ENCODE measurements at places on chromosomes 5 and 9.
A peak's percentile ranks its signal among the peaks of the same experiment; 100 is the strongest.

DNA sequence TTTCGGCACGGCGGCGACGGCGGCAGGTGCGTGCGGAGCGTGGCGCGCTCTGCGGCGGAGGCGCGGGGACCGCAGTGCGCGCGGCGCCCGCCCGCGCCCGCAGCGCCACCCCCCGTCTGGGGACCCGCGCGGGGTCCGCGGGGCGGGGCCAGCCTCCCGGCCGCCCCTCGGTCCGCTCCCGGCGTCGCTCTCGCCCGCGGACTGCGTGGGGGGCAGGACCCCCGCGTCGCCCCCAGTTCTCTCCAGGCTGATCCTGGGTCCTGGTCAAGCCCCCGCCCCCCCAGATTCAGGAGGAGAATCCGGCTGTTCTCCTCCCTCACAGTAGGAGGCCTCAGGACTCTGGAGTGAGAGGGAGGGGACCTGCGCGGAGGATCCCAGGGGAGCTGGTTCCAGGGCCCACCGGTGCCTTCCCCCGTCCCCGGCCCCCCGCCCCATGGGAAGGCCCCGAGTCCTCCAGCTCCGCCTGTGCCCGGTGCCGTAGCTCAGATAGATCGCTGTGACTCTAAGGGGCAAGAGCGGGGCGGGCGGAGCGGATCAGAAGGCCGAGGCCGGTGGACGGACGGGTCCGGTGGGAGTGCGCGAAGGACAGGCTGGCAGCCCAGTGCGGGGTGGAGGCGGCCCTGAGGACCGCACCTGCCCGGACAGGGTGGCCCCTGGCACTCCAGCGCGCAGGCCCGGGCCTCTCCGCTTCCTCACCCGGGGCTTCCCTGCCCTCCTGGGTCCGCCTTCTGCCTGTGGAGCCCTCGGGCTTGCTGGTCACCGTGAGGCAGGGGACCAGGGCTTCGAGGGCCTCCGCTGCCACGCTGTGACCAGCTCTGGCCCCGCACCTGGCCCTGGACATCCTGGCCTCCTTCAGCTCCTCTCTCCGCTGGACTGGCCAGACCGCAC is at the start of gene RNF208:
Gene RNF208, minus strand, starts transcription at position 51 of the 888 bp plus-strand sequence. CDS start 1,028 bp downstream, outside the sequence.
- DNase-seq: no peak

- peak; percentile 40 for DNase-seq
Observed at GRCh38 chr5:96065685-96066385, 104.2 kb upstream of the ELL2 start.

DNA sequence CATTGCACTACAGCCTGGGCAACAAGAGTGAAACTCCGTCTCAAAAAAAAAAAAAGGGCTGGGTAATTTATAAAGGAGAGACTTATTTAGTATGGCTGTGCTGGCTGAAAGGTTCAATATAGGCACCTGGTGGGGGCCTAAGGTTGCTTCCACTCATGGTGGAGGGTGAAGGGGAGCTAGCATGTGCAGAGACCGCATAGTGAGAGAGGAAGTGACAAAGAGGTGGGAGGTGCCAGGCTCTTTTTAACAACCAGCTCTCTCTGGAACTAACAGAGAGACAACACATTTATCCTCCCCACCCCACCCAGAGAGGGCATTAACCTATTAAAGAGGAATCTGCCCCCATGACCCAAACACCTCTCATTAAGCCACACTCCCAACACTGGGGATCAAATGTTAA is 28.9 kb upstream of the SERINC5 start:
- DNase-seq: no peak

- no peak for DNase-seq
Observed at GRCh38 chr5:144092508-144092907, 78.0 kb downstream of the YIPF5 start.

- DNase-seq: no peak
Observed at GRCh38 chr9:110088099-110088498, 119.9 kb downstream of the C9orf152 start.

DNA sequence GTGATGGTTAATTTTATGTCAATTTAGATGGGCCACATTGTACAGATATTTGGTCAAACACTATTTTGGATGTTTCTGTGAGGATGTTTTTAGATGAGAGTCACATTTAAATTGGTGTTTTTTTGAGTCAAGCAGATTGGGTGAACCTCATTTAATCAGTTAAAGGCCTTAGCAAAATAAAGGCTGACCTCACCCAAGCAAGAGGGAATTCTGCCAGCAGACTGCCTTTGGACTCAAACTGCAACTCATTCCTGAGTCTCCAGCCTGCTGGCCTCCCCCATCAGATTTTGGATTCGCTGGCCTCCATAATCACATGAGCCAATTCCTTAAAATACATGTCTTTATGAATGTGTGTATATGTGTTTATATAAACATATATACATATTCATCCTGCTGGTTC is 282.7 kb upstream of the POU5F2 start:
- no peak for DNase-seq

DNA sequence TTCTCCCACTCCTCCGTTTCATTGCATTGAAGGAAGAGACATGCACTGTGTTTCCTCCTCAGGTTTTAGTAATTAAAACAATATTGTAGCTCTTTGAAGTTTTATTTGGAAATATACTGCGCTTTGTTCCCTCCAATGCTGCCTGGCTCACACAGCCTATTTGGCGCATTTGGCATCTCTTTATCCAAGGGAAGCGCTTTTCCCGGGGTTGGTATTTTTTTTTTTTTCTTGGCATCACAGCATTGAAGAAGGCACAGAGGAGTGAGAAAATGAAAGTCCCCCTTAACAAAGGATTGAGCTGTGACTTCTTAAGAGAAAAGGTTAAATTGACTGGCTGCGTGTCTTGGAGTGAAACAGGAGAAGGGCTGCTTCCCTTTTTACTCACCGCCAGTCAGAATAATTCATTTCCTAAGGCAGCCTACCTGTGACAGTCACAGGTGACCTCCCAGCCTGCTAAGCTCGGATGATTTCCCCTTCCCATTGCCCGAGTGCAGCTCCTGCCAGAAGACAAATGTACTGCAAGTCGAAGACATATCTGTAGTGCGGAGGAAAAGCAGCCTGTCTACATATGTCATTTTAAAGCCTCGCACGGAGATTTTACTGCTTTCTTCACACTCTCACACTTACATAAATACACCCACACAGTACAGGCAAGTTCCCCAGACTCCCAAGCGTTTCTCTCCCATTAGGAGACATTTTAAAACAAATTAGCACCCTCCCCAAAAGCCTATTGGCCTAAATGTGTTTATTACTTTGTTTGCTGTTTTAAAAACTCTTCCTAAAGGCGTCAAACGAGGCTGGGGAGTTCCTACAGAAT is 665.5 kb upstream of the ZNF608 start:
- DNase-seq: no peak

DNA sequence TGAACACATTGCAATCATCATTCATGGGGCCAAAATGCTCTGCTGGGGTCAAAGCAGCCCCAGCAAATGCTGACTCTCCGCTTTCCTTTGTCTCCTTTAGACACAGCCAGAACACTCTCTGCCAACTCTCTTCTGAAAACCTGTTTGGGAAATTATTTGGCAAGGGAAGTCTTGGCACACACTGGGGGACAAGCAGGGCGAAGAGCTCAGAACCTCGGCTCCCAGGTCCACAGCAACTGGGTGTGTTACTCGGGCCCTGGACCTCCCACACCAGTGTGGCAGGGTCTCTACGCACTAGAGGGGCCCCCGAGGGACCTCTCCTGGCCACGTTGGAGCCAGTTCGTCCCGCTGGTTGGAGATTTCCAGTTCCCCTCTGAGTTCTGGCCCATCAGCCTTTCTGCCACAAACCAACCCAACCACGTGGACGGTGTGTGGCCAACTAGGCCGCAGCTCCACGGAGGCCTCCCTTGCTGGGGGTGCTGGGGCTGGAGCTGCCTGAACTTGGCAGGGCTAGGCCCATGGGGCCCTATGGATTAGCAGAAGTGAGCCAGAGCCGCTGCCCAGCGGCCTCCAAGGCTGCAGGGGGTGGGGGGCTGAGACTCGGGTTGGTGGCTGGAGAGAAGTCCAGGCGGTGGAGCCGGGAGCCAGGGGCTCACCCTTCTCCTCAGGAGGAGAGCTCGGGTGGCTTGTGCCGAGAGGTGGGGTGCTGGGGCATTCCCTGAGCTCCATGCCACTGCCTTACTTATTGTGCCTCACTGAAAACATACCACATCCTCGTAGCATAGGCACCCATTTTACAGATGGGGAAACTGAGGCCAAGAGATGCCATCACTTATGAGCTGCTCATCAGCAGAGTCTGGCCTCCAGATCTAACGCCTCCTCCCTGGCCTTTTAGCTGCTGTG is 46.8 kb upstream of the RNU6ATAC start:
- no peak for DNase-seq

DNA sequence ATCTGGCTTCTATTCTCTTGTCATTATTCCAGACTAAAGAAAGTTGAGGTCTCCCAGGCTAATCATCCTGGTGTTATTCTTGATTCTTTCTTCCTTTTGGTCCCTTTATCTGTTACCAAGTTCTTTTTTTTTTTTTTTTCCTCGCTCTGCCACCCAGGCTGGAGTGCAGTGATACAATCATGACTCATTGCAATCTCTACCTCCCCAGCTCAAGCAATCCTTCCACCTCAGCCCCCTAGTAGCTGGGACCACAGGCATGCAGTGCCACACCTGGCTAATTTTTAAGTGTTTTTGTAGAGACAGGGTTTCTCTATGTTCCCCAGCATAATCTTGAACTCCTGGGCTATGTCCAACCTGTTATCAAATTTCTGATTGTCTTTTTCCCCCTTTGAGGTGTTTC is 126.6 kb upstream of the DHFR start:
- no peak for DNase-seq

- no peak for DNase-seq
Observed at GRCh38 chr5:37757980-37758582, 81.8 kb downstream of the GDNF start.

DNA sequence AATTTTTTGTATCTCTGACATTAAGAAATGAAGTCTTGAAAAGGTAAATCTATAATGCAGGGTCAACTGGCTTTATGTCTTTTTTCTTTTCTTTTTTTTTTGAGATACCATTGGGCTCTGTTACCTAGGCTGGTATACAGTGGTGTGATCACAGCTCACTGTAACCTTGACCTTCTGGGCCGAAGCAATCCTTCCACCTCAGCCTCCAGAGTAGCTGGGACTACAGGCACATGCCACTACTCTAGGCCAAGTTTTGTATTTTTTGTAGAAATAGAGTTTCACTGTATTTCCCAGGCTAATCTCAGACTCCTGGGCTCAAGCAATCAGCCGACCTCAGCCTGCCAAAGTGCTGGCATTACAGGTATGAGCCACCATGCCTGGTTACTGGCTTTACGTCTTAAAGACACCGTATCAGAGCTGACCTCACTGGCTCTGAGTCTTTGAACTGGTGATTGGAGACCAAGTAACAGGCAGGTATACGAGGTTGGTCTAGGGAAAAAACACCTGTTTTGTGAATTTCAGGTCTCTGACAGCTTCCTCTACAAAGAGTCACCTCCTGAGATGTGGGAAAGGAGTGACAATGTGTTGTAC is 70.4 kb upstream of the GPBP1 start:
- DNase-seq: no peak

DNA sequence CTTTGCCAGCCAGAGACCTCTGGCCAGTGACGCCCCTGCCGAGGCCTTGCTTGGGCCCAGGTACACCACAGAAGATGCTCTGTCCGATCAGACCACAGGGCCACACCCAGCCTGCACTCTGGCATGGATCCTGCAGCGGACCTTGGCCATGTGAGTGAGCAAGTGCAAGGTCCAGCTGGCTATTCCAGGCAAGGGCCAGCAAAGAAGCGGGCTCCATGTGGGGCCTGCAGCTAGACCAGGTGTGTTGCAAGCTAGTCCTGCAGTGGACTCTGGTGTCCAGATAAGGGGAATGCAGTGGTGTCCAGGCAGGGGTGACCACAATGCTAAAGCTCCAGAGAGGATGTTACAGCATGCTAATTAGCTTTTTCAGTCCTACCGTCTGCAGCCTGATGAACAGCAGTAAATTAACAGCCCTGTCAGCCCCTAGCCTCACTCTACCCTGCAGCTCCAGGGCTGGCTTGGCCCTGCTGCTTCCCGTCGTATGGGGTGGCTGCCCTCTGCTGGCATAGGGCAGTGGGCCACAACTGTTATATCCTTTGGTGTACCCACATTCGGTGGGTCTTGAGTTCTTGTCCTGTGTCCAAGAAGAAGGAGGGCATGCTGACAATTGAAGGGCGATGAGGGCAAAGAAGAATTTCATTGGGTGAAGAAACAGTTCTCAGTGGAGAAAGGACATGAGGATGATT is 284.5 kb upstream of the POU5F2 start:
- DNase-seq: no peak

DNA sequence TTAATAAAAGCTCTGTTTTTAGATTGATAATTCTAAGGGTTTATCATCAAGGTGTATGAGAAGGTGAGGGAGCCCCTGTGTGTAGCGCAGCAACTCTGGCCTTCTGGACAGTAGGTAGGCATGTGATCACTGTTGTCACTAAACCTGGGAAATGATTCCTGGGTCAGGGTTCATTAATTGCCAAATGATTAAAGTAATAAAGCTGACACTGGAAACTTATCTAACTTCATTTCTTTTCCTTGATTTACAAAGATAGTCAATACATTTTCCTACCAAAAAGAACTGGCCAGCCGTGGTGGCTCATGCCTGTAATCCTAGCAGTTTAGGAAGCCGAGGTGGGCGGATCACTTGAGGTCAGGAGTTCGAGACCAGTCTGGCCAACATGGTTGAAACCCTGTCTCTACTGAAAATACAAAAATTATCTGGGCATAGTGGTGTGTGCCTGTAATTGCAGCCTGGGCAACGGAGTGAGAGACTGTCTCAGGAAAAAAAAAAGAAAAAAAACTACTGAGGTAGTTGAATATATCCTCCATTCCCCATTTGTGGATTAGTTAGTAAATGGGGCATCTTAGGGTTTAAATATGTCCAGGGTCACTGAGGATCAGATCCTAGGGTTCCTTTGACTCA is 2.4 kb downstream of the EHMT1 start:
- DNase-seq: peak; percentile 35

DNA sequence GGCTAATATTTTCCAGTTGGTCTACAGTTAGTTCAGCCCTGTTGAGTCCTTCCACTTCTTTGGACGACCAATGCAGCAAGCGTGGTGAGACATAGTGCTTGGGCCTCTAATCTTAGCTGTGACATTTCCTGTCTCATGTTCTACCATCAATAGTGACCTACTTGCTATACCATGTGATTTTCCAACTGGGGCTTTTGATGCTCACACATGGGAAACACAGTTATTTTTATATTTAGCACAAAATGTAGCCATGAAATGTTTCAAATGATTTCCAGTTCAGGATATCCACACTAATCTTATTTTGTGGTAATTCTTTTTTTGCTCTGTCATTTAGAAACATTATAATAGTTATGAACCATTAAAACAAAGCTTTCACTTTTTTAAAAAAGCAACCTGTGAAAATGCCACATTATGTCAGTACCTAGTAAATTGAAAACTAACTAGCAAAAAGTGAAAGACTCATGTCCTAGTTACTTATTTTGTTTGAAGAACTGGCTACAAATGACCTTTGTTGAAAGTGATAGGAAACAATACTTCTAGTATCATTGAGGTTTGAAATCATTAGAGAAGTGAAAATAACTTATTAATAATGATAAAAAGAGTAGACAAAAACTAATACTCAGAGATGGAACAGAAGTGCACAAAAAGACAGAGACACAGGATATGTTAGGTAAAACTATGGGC is 18.3 kb downstream of the MARCHF3 start:
- DNase-seq: no peak

DNA sequence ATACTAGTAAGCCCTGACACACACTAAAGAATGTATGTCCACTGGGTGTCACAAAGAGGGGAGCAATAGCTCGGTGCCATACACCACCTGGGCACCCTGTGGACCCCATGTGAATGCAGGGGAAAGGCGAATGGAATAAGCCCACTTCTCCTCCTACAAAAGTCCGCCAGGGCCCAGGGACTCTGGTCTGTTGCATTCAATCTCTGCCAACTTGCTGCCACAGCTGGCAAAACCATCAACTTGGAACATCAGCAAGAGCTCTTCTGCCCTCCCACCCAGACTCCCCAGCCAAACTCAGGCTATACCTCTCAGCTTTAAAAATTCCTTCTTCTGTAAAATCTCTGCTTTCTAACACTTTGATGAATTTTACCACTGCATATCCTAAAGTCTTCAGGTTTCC is 54.5 kb downstream of the PFDN1 start:
- no peak for DNase-seq
